Cardiac septum (tissue), 1 donor: ENCODE measurements at places on chromosomes 5 and 9.

- no peak for DNase-seq
These were observed 55.6 kb downstream of the ARHGEF37 start for GRCh38 chr5:149636861-149637246.

DNA sequence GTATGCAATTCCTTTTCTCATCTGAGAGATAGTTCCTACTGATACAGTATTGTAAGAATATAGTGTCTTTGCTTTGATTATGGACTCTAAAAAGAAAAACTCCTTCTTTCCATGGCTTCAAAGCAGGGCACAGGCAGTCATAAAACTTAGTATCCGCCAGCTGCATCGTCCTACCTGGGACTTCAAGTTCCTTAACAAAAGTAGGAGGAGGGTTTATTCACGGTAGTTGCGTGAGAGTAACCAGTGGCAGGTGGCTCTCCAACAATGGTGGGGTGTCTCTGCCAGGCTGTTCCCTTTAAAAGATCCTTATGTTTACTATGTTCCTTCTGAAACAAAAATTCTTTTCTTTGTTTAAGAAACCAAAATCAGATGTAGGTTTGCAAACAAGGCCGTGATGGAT lies 173.5 kb upstream of the DMAC1 start:
- no peak for DNase-seq

DNA sequence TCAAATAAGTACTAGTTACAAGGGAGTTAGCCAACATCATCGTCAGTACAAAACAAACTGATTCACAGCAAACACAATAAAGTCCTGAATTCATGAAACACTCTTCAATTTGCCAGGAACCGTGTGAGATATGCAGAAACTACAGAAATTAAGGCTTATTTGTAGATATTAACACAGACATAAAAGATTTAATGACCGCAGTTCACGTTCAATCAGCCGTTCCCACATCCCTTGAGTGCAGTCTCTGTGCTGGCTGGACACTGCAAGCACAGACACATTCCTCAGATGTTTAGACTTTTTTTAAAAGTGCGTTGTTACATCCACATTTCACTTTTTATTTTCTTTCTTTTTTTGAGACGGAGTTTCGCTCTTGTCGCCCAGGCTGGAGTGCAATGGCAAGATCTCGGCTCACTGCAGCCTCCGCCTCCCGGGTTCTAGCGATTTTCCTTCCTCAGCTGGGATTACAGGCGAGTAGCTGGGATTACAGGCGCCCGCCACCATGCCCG lies 566 bp upstream of the CEP78 start:
- no peak for DNase-seq

GRCh38 chr9:127541865-127542264 lies 70.2 kb upstream of the STXBP1 start:
- DNase-seq, result no peak

GRCh38 chr9:8809741-8810140 lies 1010.2 kb upstream of the DMAC1 start:
- DNase-seq, result no peak

- peak; percentile 85 for DNase-seq
These were observed 731 bp downstream of the PRR16 start for GRCh38 chr5:120464627-120465435.

- no peak for DNase-seq
These were observed 1115.5 kb downstream of the DTWD2 start for GRCh38 chr5:117872798-117873368.
